ENCODE measurements at places on chromosomes 4 and X.

DNA sequence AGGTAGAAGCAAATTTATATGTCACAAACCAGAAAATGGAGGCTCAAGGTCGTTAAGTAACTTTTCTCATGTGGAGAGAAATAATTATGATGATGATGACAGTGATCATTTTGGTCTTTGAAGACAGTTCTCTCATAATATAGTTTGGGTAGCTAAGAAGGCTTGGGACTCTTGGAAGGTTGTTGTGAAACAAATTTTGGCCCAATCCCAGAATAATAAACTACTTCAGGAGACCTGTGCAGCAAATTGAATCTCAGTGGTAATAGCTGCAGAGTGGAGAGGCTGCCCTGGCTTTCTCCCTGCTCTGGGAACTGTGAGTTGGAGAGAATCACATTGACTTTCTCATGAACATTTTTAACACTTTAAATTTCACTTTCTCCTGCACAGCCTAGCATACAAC is 217.2 kb upstream of the BOD1L1 start:
- DNase-seq = no peak

DNA sequence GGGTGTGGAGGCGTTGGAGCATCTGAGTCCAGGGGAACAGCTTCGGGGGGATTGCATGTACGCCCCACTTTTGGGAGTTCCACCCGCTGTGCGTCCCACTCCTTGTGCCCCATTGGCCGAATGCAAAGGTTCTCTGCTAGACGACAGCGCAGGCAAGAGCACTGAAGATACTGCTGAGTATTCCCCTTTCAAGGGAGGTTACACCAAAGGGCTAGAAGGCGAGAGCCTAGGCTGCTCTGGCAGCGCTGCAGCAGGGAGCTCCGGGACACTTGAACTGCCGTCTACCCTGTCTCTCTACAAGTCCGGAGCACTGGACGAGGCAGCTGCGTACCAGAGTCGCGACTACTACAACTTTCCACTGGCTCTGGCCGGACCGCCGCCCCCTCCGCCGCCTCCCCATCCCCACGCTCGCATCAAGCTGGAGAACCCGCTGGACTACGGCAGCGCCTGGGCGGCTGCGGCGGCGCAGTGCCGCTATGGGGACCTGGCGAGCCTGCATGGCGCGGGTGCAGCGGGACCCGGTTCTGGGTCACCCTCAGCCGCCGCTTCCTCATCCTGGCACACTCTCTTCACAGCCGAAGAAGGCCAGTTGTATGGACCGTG is 2.2 kb downstream of the AR start:
- no peak for DNase-seq

DNA sequence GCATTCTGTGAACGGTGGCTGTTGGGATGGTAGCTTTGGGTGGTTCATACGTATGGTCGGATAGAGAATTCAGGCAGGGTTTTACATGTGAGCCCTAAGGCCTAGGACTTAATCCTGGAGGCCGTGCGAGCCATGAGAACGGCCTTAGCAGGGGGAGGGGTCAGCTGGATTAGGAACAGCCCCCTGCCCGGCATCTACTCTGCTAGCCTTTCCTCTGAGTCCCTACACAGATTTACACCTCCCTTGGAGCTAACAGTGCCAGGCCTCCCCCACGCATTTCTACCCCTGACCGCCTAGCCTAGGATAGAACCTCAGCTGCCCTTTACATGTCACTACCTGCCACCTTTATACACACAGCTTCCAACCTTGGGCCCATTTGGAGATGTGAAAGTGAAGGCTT is 7.1 kb downstream of the PRAF2 start:
- no peak for DNase-seq

- DNase-seq = no peak
These were observed 7.6 kb downstream of the SORCS2 start for GRCh38 chr4:7199771-7200441.

DNA sequence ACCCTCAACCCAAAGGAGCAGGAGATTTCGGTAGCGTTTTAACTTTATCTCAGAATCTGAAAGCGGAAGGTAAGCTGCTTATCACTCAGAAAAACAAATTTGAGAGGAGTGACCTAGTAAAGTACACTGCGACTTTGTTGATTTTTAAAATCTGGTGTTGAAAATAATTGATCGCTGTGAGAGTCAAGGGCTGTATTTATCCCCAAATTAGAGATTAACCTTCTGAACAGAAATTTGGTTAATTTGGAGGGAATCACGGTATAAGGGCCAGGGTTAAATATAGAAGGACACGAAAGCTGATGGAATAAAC is 212 bp downstream of the CLCN4 start:
- DNase-seq = no peak

GRCh38 chrX:40539214-40540142 is 41.3 kb upstream of the ATP6AP2 start:
- DNase-seq = peak; percentile 79

- no peak for DNase-seq
These were observed 25.7 kb upstream of the COX7B2 start for GRCh38 chr4:46934726-46935125.

GRCh38 chr4:14410516-14410915 is 591.8 kb upstream of the CPEB2 start:
- DNase-seq = no peak

DNA sequence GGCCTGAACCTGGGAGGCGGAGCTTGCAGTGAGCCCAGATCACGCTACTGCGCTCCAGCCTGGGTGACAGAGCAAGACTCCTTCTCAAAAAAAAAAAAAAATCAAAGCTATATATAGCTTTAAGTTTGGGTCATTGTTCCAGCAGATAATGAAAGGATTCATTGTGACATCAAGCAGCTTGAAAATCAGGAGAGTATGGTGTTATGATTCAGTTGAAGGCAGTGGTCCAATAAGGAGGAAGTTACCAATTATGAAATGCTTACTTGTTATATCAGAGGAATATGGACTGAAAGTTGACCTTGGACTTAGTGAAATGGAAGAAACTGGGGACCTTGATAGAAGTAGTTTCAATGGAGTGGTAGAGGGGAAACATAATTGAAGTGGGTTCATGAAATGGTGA is 140.4 kb upstream of the MAD2L1 start:
- DNase-seq = no peak

DNA sequence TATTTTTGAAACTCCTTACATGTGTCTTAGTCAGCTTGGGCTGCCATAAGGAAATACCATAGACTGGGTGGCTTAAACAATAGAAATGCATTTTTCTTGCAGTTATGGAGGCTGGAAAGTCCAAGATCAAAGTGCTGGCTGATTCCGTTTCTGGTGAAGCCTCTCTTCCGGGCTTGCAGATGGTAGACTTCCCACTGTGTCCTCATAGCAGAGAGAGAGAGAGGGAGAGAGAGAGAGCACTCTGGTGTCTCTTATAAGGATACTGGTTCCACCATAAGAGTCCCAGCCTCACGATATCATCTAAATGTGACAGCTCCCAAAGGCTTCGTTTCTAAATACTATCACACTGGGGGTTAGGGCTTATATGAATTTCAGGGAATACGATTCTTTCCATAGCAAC is 39.7 kb downstream of the ENPEP start:
- no peak for DNase-seq

GRCh38 chrX:38126179-38126578 is 94.5 kb downstream of the SRPX start:
- DNase-seq = no peak

All from stimulated activated naive CD8-positive, alpha-beta T cell treated with anti-CD3 and anti-CD28 coated beads, Interleukin-15, amount 100 ng/mL, for 72 hours (primary cell).